ENCODE measurements at places on chromosomes 12 and 14.
A peak's percentile ranks its signal among the peaks of the same experiment; 100 is the strongest.

DNA sequence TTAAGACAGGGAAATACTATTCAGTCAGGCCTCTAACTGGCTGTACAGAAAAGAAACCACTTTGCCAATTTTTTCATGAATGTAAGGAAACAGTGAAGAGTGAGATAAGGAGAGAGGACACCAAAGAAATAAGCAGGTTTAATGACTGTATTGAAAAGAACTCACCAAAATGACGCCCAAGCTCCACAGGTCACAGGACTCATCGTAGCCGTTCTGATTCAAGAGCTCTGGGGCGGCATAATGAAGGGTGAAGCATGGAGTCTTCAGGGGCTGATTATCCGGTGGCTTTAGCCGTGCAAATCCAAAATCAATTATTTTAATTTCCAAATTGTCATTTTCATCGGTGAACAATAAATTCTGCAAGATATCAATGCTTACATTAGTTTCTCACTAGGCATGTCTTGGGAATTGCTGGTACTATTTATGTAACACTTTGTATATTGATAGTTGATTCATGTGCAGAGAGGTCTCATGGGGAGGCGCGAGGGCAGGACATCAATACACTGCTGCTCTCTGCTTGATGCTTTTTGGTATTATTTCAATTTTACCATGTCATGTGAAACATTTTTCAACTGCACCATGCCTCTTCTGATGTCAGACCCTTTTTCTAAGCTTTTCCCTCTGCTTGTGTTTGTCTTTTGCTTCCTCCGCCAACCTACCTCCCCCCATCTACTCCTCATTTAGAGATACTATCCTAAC is 74.2 kb upstream of the TTC7B start:
- no peak for DNase-seq

- DNase-seq: no peak
These were observed 64.4 kb upstream of the OSBPL8 start for GRCh38 chr12:76623931-76624330.

DNA sequence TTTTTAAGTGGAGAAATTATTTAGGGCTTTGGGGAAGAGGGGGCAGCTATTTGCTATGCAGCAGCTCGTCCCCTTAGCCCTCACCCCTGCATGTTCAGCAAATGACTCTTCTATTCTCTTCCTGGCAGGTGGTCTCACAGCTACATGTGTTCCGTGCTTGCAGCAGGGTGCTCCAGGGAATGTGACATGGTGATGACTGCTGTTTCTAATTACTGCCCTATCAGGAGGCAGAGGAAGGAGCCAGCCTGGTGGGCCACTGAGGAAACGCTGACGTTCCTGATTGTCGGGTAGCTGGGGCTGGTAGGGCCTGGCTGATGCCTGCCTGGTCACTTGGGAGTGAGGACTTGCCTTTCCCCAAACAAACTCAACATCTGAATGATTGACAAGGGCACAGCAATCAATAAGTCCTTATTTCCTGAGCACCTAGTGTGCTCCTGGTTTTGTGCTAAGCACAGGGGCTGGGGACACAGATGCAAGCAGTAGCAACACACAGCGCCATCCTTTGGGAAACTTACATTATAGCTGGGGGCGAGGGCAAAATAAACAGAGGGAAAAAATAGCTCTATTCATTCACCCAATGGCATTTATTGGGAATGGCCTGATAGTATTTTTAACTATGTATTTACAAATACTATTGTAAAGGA is 377.8 kb downstream of the FUT8 start:
- DNase-seq: peak; percentile 89

- DNase-seq: no peak
These were observed 34.2 kb downstream of the ABCC9 start for GRCh38 chr12:21906919-21907493.

DNA sequence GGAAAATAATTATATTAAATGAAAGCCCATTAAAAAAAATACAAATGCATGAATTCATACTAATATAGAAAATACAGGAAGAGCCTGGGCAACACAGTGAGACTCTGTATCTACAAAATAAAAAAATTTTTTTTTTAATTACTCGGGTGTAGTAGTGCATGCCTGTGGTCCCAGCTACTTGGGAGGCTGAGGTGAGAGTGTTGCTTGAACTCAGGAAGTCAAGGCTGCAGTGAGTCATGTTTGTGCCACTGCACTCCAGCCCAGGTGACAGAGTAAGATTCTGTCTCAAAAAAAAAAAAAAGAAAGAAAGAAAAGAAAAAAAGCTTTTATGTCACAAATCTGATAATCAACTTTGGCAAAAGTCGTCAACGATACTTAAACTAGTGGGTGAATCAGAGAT is 80.6 kb upstream of the PLEKHA5 start:
- no peak for DNase-seq

GRCh38 chr14:101628471-101628966 is 67.2 kb downstream of the DIO3 start:
- peak; percentile 38 for DNase-seq

- DNase-seq: no peak
These were observed 18.8 kb upstream of the HHIPL1 start for GRCh38 chr14:99626041-99626648.

DNA sequence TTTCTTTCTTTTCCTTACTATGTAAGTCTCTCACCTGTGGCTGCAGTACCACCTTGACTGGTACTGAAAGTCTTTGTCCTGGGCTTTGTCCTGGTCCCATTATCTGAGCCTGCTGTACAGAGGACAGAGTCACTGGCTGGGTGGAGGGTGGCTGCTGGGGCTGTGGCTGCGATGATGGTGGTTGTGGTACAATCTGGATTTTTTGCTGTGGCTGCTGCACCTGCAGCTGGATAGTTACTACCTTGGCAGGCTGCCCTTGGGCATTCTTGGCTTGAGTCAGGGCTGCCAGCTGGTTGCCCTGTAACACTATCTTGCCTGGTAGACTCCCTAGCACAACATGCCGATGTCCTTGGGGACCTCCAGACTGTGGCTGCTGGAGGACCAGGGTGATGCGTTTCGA is 27.0 kb downstream of the CHD8 start:
- DNase-seq: no peak

DNA sequence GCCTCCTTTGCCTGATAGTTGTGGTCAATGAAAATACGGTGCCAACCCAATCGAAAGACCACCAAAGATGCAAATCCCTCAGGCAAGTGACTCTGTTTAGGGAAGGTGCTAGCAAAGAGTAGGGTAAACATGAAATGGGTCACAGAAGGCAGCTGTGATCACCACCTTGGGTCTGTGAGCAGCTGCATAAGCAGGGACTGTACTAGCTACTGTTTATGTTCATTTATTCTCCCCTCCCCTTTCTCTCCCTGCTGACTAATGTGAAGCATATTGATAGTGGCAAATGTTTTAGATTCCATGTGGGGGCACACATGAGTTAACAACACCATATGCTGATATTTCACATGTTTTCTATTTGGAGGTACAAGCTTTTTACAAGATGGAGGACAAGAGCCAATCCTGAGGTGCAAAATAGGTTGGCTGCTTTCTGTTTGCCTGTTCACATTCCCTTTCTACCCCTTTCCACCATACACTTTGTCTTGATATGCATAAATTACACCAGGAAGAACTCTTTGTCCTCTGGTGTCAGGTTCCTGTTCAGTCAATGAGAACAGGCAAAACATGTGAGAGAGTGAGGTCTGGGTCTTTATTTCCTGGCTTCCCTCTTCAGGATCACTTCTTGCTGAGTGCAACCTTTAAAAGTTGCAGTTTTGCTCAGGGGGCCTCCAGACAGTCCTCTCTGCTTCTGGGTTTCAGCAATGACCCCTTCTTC is 71.1 kb downstream of the AVPR1A start:
- DNase-seq: no peak

- DNase-seq: no peak
These were observed 157.4 kb downstream of the DHRS2 start for GRCh38 chr14:23793532-23793931.
